ENCODE measurements at places on chromosomes 5 and 9.

DNA sequence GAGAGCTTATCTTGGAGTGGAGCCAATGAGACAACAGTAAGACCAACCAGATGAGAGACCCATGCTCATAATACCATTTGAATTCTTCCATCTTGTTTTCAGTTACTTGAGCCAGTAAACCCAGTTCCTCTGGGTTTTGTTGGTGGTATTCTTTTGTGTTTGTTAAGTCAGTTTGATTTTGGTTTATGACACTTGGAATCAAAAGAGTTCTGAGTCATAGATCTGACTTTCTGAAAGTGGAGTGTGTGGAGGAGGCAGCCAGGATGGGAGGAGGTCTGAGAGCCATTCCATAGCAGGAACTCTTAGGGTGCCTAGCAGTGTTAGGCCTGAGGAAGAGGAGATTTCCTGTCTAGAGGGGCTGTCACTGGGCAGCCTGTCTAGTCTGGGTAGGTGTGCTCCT is 24.6 kb upstream of the PANK3 start:
- no peak for DNase-seq

- peak; percentile 34 for DNase-seq
Observed at GRCh38 chr9:90141723-90142122, 500.9 kb downstream of the DIRAS2 start.

DNA sequence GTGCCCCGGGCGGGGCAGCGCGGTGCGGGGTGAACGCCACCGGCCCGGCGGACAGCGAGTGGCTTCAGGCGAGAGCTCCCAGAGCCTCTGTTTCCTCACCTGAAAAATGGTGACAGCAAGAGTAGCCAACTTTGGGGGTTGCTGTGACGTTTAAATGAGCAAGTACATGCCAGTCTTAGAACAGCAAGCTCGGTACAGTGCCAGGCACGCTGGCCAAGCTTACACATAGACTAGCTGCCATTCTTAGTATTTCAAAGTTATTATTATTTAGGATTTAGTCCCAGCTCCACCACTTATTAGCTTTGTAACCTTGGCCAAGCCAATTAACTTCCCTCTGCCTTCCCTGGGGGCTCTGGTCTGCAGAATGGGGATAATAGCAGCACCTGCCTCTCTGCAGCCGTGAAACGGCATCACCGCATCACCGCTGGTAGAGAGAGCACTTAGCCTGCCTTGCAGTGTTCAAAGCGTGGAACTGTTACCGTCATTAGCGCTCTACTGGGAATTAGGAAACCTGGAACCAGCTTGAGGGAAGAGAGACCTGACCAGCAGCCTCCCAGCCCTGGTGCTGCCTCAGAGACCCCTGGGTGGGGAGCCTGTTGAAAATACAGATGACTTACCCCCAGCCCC is at the start of gene C9orf50:
Gene C9orf50 (minus strand): TSS at position 433 of the 627 bp plus-strand sequence. CDS start 527 bp downstream, outside the sequence.
- no peak for DNase-seq

GRCh38 chr5:2744485-2744884 is 7.0 kb downstream of the IRX2 start:
- DNase-seq, result no peak

DNA sequence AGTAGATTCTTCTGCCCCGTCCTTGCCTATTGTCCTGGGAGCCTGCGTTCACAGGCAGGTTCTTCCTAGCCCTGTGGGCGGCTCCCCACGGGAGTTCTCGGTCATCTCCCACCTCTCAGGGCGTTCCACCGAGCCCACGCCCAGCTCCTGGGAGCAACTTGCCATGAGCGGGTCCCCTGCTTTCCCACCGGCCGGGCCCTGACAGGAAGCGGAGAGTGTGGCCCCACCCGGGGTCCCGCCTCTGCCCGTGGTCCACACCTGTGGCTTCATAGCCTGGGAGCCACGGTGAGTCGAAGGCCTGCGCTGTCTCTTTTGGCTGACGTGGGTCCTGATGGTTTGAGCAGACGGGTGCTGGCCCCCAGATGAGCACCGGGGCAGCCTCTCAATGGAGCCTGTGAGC is 43.2 kb downstream of the KCNT1 start:
- no peak for DNase-seq

- no peak for DNase-seq
Observed at GRCh38 chr9:20592673-20593072, 29.6 kb downstream of the MLLT3 start.

DNA sequence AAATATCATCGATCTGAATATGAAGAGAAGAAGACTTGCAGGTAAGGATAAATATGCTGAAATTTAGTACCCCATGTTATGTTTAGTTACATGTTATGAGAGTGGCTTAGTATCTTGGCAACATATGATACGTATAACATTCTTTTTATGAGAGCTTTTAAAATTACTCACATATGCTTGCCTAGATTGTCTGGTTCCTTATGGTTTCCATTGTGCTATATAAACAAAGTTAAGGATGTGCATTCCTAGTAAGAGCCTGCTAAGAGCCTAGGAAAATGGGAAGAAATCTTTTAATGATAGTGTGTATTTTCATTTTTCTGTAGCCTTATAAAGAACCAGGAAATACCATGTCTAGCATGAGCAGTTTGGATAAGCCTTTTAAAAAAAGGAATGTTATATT is 112.0 kb upstream of the KCNN2 start:
- DNase-seq, result no peak

DNA sequence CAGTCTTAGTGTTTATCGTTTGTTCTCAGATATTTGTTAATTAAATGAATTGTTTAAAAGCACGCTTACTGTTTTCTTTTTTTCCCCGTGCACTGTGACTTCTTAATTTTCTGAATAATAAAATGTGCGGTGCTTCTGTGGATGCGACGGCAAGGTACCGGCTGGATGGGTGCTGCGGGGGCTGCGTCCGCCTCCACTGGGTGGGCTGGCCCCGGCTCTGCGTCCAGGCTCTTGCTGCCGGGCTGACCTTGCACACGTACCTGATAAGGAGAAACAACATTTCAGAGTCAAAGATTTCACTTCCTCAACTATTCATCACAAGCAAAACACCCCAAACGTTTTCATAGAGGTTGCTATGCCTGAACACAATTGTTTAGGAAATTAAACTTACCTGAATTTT is 404.0 kb upstream of the IRX1 start:
- no peak for DNase-seq

DNA sequence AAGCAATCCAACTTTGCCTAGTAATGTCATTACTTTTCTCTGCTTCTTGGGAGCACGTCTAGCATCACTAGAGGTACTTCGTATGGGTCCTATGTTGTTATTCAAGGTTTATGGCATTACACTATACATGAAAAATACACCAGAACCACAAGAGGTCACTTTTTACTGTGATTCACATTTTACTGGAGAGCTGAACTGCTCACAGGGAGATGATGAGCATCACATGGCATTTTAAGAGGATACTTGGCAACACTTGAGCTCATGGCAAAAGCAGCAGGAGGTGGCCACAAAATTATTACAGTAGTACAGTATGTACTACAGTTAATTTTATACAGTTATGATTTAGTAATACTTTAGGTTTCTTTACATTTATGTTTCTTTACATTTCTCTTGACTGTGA is 223.4 kb downstream of the PARP8 start:
- no peak for DNase-seq

- DNase-seq, result no peak
Observed at GRCh38 chr5:9841516-9842170, 211.5 kb upstream of the TAS2R1 start.

- DNase-seq, result no peak
Observed at GRCh38 chr9:118094387-118094786, 390.2 kb downstream of the TLR4 start.

DNA sequence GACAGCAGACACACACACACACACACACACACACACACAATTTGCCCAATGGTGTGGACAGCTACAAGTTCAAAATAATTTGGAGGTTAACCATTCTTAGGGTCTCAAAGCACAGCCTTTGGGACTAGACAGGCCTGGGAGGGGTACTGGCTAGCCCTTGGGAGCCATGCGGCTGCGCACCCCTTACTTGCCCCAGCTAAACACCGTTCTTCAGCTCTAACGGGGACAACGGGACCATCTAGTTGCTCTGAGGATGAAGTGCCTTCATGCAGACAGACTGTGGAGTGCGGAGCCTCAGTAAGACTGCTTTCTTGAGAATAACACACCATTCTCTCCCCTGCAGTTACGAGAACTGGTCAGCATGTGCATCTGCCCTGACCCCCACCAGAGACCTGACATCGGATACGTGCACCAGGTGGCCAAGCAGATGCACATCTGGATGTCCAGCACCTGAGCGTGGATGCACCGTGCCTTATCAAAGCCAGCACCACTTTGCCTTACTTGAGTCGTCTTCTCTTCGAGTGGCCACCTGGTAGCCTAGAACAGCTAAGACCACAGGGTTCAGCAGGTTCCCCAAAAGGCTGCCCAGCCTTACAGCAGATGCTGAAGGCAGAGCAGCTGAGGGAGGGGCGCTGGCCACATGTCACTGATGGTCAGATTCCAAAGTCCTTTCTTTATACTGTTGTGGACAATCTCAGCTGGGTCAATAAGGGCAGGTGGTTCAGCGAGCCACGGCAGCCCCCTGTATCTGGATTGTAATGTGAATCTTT is 64.6 kb downstream of the PSMB7 start:
- DNase-seq, result peak; percentile 13

DNA sequence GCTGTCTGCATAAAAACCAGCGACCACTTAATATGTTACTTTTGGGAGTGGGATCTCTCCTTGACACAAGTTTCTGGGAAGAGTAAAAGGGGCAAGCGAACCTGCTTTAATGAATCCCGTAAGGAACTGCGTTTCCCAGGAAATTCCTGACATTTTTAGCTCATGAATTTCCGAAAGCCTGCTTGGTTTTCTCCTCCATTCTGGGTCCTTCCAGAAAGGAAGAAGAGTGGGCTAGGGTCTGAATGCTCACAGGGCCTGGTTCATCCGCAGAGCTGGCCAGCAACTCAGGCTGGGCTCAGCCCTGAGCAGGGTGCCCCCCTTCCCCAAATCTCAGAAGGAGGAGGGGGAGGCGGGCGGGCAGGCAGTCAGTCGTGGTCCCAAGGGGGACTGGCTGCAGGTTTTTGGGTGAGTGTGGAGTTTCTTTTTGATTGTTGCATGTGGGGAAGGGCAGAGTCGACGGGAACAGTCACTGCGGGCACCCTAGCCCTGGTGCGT is 1.2 kb upstream of the PURA start:
- DNase-seq, result peak; percentile 31

DNA sequence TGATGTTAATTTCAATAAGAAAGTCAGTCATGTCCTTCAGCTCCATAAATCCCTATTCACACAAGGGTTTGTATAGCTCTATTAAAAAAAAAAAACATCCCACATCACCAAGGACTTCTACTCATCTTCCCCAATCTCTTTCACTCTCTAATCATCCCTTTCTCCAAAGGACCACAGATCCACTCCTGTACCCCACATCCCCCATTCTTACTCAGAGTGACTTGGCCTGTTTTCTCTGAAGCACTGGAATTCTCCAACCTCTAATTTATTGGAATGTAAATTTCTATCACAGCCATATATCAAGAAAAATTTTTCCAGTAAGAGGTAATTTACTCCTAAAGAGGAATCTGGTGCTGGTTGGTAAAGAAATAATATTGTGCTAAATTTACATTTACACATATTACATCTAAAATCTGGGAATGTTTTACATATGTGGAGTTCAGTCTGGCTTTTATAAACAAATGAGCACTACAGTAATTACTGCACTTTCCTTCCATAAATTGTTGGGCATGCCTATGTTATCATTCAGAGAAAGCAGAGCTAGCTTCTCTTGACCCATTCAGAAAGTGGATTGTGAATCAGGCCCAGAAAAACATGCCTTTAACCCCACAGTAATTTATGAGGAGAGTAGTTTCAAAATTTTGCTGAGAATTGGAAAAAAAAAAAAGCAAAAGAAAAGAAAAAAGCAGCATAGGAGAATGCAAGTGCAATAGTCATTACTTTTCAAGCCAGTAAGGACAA is 399.5 kb upstream of the TNC start:
- DNase-seq, result no peak

DNA sequence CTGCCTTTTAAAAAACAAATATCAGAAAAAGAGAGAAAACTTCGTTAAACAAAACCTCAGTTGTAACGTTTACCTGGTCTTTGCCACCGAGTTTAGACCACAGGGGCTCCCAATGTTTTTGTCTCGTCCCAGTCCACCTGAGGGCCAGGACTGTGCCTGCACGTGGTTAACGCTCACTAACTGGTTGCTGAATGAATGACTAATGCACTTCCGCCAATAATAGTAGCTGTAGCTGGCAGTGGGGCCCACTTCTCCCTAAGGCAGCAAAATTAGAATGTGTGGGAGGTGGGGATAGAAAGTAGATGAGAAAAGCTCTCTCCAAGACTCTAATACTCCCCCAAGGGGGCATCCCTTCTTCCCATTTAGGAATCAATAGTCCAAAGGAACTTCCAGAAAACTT is 29.1 kb upstream of the MED27 start:
- no peak for DNase-seq

DNA sequence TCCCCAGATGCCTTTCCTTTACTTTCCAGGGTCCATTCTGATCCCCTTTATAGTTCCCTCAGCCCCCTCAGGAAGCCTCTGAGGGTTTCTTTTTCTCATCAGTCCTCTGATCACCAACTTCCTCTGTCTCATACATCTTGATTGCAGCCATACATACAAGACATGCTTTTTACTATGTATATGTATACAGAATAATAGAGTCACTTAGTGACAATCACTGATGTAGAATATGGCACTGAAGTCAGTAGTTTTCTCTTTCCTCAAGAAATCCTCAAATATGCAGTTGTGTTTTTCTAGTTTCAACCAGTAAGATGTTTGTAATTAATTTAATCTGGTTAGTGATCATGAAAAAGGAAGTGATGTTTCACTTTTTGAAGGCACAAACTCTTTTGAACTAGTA is 364.1 kb downstream of the MAN2A1 start:
- no peak for DNase-seq

DNA sequence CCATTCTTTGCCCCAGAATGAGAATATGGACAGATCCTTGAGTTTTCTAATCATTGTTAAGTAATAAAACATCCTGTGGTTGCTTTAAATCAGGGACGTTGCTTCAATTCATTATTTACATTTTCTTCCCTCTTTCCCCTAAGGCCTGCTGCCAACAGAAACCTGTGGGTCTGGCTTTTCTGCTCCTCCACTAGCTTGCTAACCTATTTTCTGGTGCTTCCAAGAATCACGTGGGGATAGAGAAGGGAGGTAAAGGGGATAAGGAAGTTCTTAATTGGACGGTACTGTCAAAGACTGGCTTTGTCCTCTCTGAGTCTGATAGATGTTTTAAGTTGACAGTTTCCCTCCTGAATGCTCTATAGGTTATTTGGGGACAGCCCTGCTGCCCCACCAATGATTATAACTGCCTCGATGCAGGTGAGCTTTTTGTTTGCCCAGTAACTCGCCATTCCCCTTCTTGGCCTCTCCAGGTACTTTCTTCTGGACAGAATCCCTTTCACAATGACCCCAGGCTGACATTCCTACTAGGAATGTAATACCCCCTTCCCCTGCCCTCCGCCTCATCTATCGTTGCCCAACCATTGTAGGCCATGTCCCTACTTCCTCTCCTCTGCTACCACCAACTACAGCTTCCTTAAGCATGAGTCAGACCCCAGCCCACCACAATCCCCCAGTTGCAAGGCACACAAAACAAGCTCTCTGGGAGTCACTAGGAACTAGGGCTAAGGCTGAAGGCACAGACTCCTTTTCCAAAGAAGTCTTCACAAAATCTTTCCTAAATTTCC is 19.9 kb upstream of the CPEB4 start:
- no peak for DNase-seq

All from GM13976 (cell line).